Stimulated activated CD4-positive, alpha-beta T cell treated with anti-CD3 and anti-CD28 coated beads, Interleukin-15, amount 100 ng/mL, for 24 hours (primary cell): ENCODE measurements at places on chromosomes 3 and 15.

DNA sequence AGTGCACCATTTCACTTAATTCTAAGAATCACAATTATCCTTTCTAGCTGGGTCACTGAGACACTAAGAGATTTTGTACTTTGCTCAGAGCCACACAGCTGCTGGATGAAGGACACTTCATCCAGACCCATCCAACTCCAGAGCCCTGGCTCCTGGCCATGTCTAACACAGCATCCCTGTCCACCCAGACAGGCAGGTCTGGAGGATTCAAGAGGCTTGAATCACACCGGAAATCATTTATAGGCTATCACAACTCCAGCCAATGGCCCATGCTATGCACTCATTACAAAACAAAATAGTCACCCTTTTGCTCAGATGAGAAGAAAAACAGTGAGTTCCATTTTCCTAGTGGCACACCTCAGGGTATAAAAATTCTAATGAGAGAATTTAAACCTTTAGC, 198.2 kb upstream of the LMCD1 start:
- DNase-seq, result no peak

GRCh38 chr3:28738425-28738824, 389.8 kb upstream of the AZI2 start:
- DNase-seq, result no peak

GRCh38 chr3:10074666-10075065, 33.4 kb downstream of the FANCD2OS start:
- DNase-seq, result no peak

DNA sequence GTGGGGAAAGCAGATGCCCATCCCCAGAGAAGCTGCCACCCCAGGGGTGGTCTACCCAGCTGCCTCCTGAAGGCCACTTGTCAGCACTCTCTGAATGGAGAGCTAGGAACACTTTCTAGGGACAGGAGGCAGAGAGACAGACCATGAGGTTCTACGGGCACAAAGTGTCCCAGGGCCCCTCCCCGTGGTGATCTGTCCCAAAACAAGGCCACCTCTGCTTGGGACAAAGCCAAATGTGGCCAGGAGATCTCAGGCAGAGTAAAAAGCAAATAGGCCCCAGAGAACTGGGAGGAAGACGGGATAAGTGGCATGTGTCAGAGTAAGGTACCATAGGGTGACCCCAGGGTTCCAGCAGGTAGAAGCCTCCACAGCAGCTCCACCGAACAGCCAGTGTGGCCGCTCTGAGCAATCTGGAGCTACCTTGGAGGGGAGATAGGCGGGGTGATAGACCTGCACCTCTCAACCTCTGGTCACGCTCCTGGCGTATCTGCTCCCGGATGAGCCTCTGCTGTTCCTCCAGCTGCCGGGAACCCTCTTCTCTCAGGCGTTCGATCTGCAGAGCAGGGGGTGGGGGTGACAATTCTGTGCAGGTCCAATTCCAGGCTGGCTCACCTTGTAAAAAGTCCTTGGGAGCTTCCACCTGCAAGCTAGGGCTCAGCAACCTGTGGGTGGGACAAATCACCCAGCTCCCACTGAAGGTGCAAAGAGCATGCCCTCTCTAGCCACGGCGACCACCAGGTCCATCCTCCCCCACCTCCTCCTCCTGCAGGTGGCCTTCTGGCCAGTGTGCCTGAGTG, 6.2 kb downstream of the C15orf62 start:
- DNase-seq, result no peak

GRCh38 chr3:134978658-134979057, 183.6 kb downstream of the EPHB1 start:
- DNase-seq, result no peak

GRCh38 chr3:111315930-111316587, 225.9 kb upstream of the CD96 start:
- DNase-seq, result no peak

DNA sequence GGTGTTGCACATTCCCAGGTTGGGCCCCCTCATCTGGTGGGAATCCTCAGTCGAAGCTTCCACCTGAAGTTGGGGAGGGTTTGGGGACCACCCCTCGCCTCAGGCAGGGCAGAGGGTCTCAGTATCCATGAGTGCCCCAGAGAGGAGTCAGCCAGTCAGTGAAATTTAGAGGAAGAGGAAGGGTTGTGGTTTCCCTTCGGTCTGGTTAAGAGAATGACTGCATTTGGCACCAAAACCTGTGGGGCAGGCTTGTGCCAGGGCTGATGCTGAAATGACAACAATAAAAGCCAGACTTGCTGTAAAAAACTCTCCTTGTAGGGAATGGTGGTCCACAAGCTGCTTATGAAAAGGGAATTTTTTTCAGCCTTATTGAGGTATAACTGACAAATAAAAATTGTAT, 22.6 kb downstream of the LMCD1 start:
- no peak for DNase-seq

DNA sequence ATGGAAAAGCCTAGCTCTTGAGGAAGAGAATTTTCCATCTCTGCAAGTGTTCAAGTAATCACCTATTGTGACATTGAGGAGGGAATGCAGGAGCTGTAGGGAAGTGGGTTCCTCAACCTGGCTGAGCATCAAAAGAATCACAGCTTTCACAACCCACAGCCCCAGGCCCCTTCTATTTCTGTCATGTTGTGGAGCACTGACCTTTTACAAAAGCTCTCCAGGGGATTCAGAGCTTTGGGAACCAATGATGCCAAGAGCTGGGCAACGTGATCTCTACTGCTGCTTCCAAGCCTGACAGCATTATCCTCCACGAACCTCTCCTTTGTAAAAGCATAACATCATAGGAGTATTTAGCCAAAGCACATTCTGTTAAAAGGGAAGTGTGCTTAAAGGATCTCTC, 231.1 kb downstream of the ADAMTS9 start:
- no peak for DNase-seq

DNA sequence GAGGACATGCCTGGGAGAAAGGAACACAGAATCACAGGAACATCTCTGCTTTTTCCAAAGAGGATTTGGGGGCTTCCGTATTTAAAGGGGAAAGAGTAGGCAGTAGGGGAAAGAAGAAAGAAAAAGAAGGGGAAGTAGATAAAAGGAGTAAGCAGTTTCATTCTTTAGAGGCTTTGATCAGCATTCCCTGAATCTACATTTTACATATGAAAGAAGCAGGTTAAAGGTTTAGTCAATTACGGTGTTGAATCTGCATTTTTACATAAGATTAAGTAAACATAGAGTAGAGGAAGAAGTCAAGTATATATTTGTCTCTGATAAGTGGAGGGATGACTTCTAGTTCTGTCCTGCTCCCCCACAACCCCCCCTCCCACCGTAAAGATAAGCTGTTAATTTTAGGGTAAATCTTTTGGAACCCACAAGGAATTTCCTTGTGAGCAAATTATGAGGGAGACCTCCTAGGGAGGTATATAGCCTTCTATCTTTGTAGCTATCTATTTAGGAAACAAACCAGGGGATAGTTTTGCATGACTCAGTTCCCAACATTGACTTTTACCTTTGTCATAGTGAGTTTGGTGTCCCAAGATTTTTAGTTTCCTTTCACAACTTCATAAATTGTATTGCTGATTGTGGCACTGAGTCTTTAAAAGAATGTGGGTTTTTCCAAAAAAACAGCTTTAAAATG, 8.7 kb upstream of the P2RY12 start:
- no peak for DNase-seq

- DNase-seq, result peak; percentile 26
Measured at GRCh38 chr3:49529567-49529966, 24.7 kb upstream of the BSN start.

DNA sequence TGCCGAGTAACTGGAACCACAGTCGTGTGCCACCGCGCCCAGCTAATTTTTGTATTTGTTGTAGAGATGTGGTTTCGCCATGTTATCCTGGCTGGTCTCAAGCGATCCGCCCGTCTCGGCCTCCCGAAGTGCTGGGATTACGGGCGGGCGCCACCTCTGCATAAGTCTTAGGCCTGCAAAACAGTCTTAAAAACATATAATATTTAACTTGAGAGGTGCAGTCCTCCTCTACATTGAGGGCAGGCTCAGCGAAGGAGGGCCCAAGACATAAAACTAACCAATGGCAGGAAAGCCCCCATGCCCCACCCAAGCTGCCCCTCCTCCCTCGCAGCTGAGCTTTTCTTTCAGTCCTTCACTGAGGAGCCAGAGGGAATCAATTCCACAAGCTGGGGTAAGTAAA, at the start of gene SLC28A2:
SLC28A2 (plus strand) TSS at position 347 of the 400 bp plus-strand sequence. CDS start 982 bp downstream, outside the sequence.
- DNase-seq, result no peak

- no peak for DNase-seq
Measured at GRCh38 chr15:76793162-76793561, 112.0 kb downstream of the SCAPER start.

DNA sequence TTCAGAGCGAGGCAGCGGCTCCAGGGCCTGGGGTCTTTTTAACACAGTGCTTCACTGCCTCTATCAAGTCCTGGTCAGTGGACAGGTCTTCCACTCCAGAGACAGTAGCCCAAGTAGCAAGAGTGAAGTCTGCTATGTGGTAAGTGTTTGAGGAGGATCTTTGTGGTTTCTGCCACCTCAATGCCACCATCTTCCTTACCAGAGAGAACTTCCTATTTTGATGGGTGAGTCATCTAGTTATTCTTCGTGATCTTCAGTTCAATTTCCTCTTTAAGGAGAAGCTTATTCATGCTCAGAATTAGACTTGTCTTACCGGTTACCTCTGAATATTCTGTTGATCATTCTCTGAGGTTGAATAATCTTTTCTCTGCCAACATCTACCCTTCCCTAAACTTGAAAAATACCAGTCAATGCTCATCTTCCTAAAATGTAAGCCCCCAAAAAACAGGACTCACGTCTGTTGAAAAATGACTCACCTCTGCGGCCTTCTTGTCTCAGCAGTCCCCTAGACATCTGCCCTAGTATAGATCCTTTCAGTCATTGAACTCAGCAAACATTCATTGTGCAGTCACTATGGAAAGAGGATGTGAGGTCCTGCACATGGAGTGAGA, 32.2 kb upstream of the BCL6 start:
- DNase-seq, result peak; percentile 51

- DNase-seq, result no peak
Measured at GRCh38 chr3:9914559-9915253, 2.2 kb upstream of the IL17RC start.

GRCh38 chr15:79769933-79770759, 126.7 kb downstream of the MTHFS start:
- DNase-seq, result no peak

DNA sequence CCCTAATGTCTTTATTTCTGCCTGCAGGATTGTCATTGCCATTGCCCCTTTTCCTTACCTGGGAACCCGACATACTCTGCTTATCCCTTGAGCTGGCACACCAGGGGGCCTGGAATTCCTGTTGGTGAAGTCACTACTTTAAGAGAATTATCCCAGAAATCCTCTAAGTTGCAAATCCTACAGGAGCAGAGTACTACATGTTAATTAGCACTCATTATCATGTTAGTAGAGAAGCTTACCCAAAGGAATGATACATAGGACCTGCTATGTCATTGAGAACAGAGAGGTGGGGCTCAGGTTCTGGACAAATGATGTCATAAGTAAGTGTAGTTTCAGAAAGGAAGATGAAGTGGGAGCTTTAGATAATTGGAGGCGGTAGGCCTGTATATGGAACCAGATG, 27.4 kb downstream of the SCG5 start:
- DNase-seq, result no peak

DNA sequence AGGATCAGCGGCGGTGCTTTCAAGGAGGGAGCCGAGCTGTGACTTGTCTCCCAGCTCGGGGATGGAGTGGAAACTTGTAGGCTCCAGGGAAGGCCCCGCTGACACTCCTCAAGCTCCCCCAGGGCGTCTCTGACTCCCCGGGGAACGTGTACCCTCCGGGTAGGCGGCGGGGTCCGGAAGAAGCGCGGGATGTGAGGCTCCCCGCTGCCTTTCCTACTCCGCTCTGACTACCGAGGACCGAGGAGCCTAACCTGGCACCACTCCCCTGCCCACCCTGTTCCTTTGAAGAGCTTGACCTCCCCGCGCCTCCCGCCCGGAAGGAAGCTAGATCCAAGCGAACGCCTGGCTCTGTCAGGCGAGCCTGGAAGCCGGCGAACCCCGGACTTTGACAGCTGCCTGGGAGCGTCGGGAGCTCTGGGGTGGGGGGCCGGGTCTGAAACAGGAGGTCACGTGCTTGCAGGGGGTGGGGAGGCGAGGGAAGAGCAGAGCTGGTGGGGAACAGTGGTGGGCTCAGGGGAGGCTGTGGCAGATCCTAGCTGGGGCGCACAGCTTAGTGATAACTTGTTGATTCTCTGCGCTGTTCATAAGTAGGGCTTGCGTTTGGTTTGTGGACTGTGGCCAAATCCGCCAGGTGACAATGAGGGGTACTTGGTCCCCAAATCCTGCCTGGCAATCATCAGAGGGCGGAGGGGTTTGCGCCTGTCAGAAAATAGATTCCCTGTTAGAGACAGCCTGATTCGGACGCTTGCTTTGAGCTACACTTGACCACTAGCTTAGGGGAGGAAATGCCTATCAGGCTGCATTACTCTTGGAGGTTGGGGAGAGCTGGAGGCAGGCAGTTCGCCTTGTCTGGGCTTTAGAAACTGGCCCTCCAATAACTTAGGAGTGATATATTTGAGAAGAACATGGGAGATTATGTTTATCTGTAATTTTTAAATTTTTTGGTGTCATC, 1.2 kb downstream of the CLSTN2 start:
- no peak for DNase-seq

DNA sequence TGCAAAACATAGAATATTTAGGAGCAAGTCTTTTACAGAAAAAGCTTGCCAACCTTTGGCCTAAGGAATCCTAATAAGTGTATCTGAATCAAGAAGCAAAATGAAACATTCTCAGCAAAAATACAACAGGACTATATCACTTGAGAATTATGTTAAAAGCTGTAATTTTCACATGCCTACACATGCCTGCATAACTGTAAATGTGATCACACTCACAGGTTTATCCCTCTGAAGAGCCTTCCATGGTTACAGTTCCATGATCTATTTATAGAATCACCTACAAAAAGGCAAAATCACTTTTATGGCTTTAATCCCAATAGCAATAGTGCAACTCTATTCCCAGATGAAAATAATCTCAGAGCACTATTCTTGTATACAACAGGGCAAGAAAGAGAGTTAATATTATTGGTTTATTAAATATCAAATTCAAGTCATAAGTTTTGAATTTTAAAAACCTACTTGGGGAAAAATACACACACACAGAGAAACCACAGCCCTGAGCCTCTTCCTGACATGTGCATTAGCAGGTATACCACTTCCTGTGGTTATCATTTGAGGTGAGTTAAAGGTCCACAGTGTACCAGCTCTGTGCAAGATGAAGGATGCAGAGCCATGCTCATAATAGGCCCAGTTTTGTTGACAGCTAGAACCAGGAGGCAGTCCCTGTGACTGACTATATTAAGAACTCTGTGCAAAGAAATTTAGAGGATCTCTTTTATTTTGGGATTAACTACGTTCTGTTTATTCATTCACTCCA, 252.5 kb upstream of the TGFBR2 start:
- DNase-seq, result peak; percentile 52

- no peak for DNase-seq
Measured at GRCh38 chr3:8187996-8188395, 313.6 kb upstream of the LMCD1 start.
